Right cardiac atrium (tissue), 5 donors: ENCODE measurements at places on chromosomes 3 and 15. TPM values are rescaled to one million over a fixed set of nuclear protein-coding genes. Genes with fewer than 3 reads are reported as not detected.

The MKRN2OS gene
- total RNA-seq: not detected

The QARS1 gene
- total RNA-seq: 155 TPM

The IL16 gene
- total RNA-seq: 5.1 TPM

The VILL gene
- 4.0 TPM for total RNA-seq

The ZNF717 gene
- total RNA-seq: 8.5 TPM

The COPB2 gene
- total RNA-seq: 96.2 TPM

DNA sequence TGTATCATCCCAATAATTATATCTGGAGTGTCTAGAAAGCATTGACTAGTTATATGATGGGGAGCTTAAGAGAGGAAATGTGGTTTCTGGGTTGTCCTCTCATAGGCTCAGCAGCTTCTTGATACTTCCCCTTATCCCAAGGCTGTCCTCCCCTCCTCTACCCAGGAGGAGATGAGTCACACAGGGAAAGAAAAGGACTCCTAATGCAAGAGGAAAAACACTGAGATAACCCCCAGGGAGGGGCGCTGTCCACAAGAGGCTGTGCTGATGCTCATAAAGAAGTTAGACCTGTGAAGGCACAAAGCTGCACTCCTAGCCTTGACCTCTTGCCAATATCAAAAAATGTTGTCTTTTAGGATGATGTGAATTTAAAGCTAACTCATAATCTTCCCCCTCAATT, 28.8 kb upstream of the GYG1 start:
- no peak for DNase-seq

DNA sequence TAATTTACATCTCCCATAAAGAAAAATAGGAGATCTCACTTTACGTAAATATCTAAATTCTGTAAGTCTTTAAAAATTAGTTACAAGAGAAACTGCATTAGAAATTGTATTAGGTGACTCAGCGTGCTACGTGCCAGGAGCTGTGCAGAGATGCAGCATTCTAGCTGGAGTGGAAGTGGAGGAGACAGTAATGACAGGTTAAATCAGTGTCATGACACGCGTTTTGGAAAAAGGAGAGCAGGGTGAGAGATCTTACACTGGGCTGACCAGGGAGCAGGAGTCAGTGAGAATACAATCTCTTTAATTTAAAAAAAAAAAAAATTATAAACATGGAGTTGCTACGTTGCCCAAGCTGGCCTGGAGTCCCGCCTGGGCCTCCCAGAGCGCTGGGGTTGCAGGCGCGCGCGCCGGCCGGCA, 635 bp downstream of the TUBGCP5 start:
- no peak for DNase-seq

- no peak for DNase-seq
Observed at GRCh38 chr3:179308001-179308400, 14.8 kb upstream of the ZNF639 start.

DNA sequence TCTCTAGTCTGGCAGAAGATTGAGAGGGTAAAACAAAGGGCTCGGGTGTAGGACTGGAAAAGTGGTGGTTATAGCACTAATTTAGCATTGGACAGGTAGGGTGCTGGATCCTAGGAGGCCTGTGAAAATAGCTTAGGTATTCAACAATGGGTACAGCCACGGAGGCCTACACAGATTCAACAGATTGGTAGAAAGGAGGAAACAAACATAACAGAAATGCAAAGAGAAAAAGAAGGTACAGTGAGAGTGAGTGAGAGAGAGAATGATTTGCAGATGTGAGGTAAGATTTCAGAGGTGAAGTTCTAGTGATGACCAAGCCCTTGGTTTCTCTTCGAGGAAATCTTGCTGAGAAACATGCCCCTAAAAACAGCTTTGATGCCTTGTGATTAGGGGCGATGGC, 37.9 kb downstream of the ADIPOQ start:
- DNase-seq: no peak

DNA sequence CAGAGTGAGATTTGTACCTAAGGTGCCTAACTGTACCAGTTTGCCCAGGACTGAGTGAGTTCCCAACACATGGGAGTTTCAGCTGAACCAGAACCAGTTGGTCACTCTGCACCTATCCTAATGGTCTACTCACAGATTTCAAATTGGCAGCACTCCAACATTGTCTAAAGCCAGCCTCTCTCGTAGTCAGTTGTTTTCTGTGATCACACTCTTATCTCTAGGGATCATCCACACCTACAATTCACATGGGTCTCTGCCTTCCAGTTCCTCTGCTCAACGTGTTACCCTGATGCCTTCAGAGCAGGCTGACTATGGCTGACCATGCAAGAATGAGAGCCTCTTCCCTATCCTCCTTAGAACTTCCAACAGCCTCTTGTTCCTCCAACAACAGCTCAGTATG, 624.8 kb downstream of the NTRK3 start:
- no peak for DNase-seq

GRCh38 chr15:98753726-98754656, 105.7 kb downstream of the IGF1R start:
- DNase-seq: no peak

GRCh38 chr3:169965562-169966427, 812 bp upstream of the SEC62 start:
- no peak for DNase-seq

- no peak for DNase-seq
Observed at GRCh38 chr3:181189556-181189955, 200.0 kb upstream of the DNAJC19 start.

GRCh38 chr15:25176616-25176923, 221.8 kb downstream of the SNRPN start:
- DNase-seq: peak; percentile 9

GRCh38 chr3:139292711-139293664, 50.8 kb upstream of the MRPS22 start:
- DNase-seq: no peak

GRCh38 chr15:74201710-74202420, 722 bp downstream of the STRA6 start:
- DNase-seq: no peak

DNA sequence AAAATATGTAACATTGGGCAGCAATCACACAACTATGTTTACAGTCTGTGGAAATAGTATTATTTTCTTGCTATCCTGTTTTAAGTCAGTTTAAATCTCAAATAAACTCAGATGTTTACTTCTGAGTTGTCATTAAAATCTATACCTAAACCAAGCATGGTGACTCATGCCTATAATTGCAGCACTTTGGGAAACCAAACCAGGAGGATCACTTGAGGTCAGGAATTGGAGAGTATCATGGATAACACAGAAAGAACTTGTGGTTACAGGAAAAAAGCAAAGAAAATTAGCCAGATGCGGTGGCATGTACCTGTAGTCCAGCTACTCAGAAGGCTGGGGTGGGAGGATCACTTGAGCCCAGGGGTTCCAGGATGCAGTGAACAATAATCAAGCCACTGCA, 631.6 kb upstream of the EPHA6 start:
- no peak for DNase-seq

GRCh38 chr15:65066635-65067316, 1.0 kb downstream of the RASL12 start:
- peak; percentile 47 for DNase-seq

- DNase-seq: no peak
Observed at GRCh38 chr3:117756563-117756962, 1047.0 kb downstream of the TUSC7 start.

DNA sequence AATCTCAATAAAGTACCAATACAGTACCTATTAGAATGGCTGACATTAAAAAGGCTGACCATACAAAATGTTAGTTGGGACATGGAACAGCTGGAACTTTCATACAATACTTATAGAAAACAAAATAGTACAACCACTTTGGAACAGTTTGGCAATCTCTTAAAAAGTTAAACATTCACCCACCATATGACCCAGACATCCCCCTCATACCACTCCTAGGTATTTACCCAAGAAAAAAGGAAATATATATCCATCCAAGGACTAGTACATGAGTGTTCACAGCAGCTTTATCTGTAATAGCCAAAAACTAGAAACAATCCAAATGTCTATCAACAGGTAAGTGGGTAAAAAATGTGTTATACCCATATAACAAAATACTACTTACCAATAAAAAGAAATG, 25.2 kb upstream of the ARF4 start:
- DNase-seq: no peak

DNA sequence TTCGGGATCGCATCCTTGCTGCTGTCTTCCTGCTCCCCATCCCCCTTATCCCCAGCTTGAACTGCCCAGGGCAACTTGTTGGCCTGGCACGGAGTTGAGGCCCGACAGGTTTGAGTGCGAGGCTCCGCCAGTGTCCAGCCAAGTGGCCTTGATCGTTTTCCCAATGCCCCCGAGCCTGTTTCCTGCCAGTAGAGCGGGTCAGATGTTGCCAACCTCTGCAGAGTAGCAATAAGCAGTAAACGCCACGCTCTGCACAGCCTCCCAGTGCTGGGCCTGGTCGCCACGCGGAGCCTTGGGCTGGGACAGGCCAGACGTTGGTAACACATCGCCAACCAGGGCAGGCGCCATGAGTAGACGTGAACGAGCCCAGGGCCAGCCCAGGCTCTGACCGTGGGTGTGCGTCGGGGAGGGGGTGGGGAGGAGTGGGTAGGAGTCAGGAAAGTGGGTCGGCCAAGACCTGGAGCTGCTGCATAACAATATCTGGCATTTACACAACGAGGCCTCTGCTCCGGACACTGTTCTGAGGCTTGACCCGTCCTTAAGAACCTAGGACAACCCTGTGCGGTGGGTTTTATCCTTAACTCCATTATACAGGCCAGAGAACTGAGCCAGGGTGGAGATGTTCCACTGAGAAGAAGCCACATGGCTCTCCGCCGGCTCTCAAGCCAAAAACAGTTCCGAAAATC, 444 bp upstream of the ABHD14A start:
- DNase-seq: peak; percentile 51

GRCh38 chr15:64344651-64345294, 11.2 kb downstream of the CSNK1G1 start:
- DNase-seq: no peak

DNA sequence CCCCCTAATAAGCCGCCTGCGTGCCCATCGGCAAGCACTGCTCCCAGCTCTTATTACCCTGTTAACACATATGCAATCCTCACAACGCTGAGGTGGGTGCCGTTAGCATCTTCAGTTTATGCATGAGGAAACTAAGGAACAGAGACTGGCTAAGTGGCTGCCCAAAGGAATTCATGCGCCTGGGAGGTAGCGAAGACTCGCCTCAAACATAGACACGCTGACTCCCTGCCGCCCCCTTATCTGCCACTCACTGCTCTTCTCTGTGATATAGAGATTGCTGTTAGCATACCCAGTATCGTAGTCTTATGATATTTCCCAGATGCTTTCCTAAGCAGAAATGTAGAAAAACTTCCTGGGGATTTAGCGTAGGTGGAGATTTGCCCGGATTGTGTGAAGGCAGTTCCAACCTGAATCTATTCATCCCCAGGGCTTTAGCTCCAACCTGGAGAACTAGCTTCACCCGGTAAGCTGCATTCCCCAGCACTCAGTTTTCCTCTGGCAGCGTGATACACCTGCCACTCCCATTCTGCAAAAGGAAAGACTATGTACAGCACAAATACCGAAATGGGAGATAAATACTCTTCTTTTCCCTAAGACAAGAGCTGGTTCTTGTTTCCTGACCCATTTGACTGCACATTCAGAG, 23.7 kb upstream of the CD47 start:
- DNase-seq: no peak
